ENCODE measurements at places on chromosomes 6 and 20.

GRCh38 chr6:26161322-26161721 lies 74.1 kb downstream of the HFE start:
- no peak for DNase-seq

DNA sequence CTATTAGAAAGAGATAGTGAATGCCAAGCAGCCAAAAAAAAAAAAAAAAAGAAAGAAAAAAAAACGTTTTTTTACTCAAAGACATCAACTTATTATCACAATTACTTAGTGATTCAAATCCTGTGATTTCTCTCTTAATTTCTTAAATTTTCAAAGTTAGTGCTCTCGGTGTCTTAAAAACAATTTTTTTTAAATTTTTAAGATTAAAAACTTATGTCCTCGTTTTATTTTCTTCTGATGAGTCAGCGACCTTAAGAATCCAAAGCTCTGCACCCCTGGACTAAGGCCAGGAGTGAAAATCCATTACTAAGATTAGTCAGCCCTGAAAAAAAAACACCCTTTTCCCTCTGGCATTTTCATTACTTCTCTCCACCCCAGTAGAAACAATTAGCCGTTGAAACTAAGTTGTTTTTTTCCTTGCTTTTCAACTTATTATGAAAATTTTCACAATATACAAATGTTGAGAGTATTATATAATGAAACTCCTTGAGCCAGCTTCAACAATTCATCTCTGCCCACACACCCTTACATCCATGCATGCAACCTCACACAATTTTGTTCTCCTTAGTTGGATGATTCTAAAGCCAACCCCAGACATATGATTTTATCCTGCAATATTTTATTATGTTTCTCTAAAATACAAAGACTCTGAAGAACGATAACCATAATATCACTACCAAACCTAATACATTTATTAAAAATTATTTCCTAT lies 85.6 kb upstream of the CARMIL1 start:
- peak; percentile 51 for DNase-seq

DNA sequence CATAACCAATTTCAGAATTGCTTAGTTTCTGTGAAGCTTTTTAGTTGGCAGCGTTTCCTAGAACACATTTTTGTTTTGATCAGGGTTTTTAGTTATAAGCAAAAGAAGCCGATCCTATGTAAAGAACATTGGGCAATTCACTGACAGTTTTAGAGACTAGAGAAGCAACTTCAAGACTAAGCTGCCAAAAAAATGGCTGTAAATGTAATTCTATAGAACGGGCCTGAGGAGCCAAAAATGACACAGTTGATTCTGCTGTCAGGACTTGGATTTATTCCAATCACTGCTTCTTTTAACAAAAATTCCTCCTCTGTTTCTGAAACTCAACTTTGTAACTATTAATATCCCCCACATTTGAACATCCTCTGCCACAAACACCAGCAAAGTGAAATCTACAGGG lies 236.0 kb upstream of the EYS start:
- DNase-seq, result no peak

- DNase-seq, result no peak
Measured at GRCh38 chr20:10113746-10114145, 79.0 kb downstream of the ANKEF1 start.

- DNase-seq, result no peak
Measured at GRCh38 chr20:9082741-9083140, 13.9 kb downstream of the PLCB4 start.

DNA sequence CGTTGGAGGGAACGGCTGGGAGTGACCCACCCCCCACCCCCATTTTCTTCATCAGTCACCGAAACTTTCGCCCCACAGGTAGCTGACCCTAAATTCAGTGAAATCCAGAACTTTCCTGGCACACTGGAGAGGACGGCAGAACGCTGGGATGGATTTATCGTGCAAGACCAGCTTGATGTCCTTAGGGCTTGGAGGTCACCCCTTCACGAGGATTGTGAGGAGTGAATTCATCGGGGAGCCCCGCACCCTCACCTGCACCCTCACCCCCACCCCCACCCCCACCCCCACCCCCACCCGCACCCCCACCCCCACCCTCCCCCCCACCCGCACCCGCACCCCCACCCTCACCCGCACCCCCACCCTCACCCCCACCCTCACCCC lies 13.3 kb upstream of the TCFL5 start:
- no peak for DNase-seq

- DNase-seq, result no peak
Measured at GRCh38 chr6:21593927-21594415, 420 bp downstream of the SOX4 start.

GRCh38 chr6:81770381-81770780 lies 17.9 kb upstream of the TENT5A start:
- no peak for DNase-seq

Data from kidney capillary endothelial cell (primary cell).